Tracheal epithelial cell (primary cell): ENCODE measurements at places on chromosomes 12 and 14. TPM values are rescaled to one million over a fixed set of nuclear protein-coding genes. Genes with fewer than 3 reads are reported as not detected.

Gene PAX9
- total RNA-seq, result 4.6 and 16.8 TPM in 2 replicates

Gene POTEG
- not detected in 2 replicates for total RNA-seq

Gene IRAK3
- 3.0 and 4.8 TPM in 2 replicates for total RNA-seq

Gene ACOT4
- total RNA-seq, result 0.21 and 0.48 TPM in 2 replicates

Gene KRT78
- 1.3 and 1.7 TPM in 2 replicates for total RNA-seq

Gene KRT85
- total RNA-seq, result not detected in 2 replicates

Gene TEX52
- not detected in 2 replicates for total RNA-seq

Gene RERGL
- total RNA-seq, result not detected in 2 replicates

Gene SYNE2
- 40.5 and 59.5 TPM in 2 replicates for total RNA-seq

Gene ASPG
- under 0.01 TPM in 2 replicates for total RNA-seq

Gene KERA
- not detected in 2 replicates for total RNA-seq

Gene SLC38A4
- 1.1 and 1.4 TPM in 2 replicates for total RNA-seq

Gene GLT8D2
- 0.43 and 2.9 TPM in 2 replicates for total RNA-seq

Gene PRR4
- total RNA-seq, result 0.64 TPM in 1 of 2 replicates, not detected in the other

Gene OSGEP
- total RNA-seq, result 16.2 and 19.3 TPM in 2 replicates
